ENCODE measurements at places on chromosomes 16 and 17.
A peak's percentile ranks its signal among the peaks of the same experiment; 100 is the strongest.

- no peak for DNase-seq
Observed at GRCh38 chr16:63876103-63876502, 1245.8 kb downstream of the CDH11 start.

DNA sequence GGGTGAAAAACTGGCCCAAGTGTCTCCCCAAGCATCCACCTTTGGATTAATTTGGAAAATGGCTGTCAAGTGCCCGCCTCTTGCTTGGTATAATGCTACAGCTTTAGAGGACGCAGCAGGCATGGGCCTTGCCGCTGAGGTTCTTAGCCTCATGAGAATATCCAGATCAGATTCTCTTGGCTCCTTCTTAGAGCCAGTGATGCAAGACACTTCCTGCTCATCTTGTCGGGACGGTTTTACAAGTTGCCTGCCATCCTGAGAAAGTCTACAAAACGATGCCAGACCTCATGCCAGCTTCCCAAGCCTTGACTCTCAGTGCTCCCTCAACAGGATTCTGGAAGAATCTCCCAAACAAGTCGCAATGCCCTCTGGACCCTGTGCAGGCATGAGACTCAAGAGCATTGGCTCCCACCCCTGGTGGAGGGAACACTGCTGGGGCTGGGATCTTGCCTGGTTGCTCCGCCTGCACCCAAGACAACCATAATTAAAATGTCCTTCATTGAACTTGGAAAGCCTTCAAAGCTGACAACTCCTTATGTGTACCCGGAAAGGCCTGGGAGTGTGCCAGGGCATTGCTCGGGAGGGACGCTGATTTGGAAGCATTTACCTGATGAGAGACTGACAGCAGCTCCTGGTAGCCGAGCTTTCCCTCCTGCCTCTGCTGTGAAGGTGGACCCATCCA lies 25.8 kb upstream of the STH start:
- DNase-seq = no peak

- DNase-seq = no peak
Observed at GRCh38 chr17:65977041-65977440, 214.9 kb downstream of the CEP112 start.

- DNase-seq = no peak
Observed at GRCh38 chr17:65279456-65279855, 142.3 kb downstream of the RGS9 start.

DNA sequence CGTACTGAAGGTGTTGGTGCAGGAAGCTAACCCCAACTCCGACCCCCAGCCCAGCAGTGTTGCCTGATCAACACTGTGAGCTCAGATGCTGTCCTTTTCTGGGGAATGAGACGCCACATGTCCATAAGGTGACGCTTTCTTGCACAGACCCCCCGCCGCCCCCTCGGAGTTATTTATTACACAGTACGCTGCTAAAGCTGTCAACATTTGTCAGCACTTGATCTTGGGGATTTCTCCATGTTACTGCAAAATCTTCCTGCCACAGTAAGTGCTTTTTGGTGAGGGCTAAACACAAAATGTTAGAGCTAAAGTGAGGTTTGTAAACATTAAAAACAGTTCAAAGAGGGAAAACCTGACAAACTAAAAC lies 15.9 kb downstream of the CMTM3 start:
- DNase-seq = no peak

- DNase-seq = no peak
Observed at GRCh38 chr17:35978346-35978745, 3.0 kb downstream of the CCL16 start.

GRCh38 chr17:61248399-61248798 lies 151.2 kb upstream of the TBX2 start:
- DNase-seq = no peak

DNA sequence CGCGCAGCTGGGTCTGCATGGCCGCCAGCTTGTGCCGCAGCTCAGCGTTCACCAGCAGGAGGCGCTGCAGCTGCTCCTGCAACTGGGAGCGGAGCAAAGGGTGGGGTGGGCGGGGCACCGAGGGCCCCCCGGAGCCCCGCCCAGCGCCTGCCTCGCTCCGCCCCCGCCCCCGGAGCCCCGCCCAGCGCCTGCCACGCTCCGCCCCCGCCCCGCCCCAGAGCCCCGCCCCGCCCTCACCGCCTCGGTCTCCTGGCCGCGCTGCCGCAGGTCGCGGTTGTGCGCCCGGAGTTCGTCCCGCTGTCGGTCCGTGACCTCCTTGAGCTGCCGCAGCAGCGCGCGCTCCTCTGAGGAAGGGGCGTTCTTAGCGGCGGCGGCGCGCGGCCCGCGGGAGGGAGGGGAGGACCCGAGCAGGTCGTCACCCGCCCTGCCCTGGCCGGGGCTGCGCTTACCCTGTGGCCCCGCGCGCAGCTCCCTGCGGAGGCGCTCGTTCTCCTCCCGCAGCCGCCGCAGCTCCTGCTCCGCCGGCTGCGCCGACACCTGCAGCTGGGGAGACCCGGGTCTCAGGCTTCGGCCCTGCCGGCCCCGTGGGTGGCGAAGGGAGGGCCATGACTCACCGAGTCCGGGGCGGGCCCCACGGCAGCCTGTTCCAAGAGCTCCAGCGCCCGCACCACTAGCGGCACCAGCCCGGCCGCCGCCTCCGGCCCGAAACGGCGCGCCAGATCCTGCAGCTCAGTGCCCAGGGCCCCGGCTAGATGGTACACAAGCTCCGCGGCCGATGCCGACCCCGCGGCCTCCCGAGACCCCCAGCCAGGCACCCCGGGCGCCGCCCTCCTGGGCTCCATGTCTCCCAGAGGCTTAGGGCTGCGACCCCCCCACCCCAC lies 463 bp downstream of the RILP start:
- DNase-seq = peak; percentile 87

GRCh38 chr17:48636177-48637018 lies 10.2 kb upstream of the HOXB9 start:
- peak; percentile 43 for DNase-seq

GRCh38 chr16:80198311-80199299 lies 342.2 kb upstream of the DYNLRB2 start:
- DNase-seq = no peak

DNA sequence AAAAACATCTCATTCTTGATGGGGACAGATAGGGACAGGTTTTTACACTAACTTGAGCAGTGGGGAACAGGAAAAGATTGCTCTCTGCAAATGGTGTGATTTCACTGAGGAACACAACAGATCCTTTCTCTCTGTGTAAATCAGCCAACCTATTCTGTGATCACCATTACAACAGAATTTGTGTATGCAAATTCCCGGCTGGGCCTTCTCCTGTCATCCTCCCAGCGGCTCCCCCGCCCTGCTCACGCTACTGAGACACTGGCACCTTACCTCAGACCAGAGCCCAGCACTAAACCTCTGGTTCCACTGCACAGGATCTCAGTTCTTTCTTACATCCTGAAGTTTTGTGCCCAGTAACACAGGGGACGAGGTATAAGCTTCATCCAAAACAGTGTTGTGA lies 97.0 kb upstream of the FA2H start:
- no peak for DNase-seq

GRCh38 chr16:68909099-68909733 lies 65.9 kb downstream of the TANGO6 start:
- DNase-seq = no peak

GRCh38 chr17:80861418-80861815 lies 130.2 kb upstream of the CHMP6 start:
- no peak for DNase-seq
